H1 (cell line): ENCODE measurements at places on chromosomes 2 and 18.
A peak's percentile ranks its signal among the peaks of the same experiment; 100 is the strongest.

GRCh38 chr2:65429786-65430602 is 2.4 kb downstream of the SPRED2 start:
- DNase-seq, result no peak

- no peak for DNase-seq
These were observed 262.7 kb downstream of the ATAD2B start for GRCh38 chr2:23664066-23664788.

GRCh38 chr2:64080179-64080578 is 61.0 kb upstream of the VPS54 start:
- no peak for DNase-seq

GRCh38 chr2:45776160-45776955 is 124.9 kb downstream of the PRKCE start:
- DNase-seq, result no peak

DNA sequence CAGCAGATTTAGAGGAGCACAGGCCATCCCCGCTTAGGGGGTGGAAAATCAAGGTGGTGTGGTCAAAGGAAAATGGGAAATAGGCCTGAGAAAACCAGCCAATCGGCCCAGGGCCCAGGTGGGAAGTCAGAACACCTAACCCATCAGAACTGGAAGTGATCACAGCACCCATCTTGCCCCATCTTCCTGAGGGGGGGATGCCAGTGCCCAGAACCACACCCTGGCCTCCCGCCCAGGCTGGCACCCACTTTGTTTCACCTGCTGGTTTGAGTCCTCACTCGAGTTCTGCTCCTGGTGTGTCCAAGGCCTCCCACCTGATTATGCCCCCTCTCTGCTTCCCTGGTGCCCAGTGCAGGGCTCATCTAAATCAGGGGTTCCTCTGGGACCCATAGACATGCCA is 174.5 kb downstream of the TNS1 start:
- no peak for DNase-seq

GRCh38 chr2:27049422-27050280 is 1.8 kb upstream of the AGBL5 start:
- DNase-seq, result no peak

DNA sequence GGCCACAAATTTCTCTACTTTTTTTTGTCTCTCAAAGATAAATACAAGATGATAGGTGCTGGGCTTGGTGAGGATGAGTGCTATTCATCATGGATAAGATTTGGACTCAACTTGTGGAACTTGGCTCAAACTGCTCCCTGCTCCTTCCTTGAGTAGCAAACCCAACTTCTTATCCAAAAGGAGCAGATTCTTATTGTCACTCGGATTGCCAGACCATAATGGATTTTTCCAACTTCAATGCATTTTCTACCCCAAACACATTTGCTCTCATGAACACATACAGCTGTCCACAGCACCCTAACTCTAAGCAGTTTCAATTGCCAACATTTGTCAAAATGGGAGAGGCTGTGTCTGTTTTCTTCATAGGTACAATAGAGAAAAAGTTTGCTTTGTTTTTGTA is 99.5 kb upstream of the APCDD1 start:
- DNase-seq, result no peak

DNA sequence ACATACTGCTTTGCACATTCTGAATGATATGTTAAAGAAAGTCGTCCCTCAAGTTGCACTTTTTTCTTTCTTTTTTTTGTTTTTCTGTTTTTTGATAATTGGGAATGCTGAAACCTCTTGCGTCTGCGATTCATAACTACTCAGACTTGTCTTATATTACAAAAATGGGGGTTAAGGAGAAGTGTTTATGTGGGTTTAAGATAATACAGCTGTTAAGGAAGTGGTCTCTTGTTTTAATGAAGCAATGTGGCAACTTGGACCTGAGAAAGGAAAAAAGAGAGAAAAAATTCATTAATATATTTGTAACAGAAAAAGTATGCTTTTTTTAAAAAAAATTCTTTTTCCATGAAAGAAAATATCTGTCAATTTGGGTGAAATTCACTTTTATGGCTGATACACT is 268.5 kb upstream of the CCDC68 start:
- DNase-seq, result no peak

DNA sequence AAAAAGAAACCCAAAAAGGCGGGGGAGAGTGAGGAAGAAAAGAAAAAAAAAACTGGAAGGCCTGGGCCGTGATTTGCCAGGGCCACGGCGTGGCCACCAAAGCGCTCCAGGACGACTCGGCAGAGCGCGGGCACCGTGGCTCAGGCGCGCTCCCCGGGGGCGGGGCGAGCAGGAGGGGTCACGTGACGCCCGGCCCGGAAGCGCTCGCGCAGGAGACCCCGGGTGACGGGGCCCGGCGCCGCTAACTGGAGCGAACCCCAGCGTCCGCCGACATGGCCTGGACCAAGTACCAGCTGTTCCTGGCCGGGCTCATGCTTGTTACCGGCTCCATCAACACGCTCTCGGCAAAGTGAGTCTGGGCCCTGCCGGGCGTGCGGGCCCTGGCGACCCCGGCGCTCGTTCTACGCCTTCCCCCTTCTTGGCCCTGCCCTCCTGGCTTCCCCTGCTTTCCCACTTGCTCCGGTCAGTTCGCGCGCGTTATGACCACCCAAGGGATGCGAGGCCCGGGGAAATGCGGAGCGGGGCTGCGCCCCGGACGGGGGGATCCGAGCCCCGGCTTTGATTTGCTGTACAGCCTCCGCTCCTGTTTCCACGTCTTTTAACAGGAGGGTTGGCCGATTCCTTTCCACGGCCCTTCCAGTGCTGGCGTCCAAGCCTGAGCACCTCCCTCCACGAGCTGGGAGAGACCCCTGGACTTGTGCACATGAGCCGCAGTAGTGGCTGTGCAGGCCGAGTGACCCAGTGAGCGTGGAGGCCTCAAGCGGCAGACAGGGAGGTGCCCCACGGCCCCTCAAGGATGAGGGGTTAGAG is at the start of gene SLC35F6:
TSS of gene SLC35F6 (plus strand) at position 207 of the 810 bp plus-strand sequence. CDS start at position 273, 66 bp downstream.
- DNase-seq, result peak; percentile 86

- no peak for DNase-seq
These were observed 13.6 kb downstream of the MRO start for GRCh38 chr18:50806208-50806616.

- no peak for DNase-seq
These were observed 38.3 kb downstream of the OXER1 start for GRCh38 chr2:42725657-42726056.

GRCh38 chr2:64735504-64735903 is 81.8 kb upstream of the SERTAD2 start:
- DNase-seq, result no peak

GRCh38 chr2:69278366-69278765 is 108.7 kb downstream of the GFPT1 start:
- no peak for DNase-seq

GRCh38 chr18:77894060-77894459 is 644.4 kb downstream of the GALR1 start:
- no peak for DNase-seq

- DNase-seq, result no peak
These were observed 18.2 kb downstream of the RPL37A start for GRCh38 chr2:216516730-216517350.

GRCh38 chr2:160940699-160941098 is 219.5 kb upstream of the TANK start:
- no peak for DNase-seq

DNA sequence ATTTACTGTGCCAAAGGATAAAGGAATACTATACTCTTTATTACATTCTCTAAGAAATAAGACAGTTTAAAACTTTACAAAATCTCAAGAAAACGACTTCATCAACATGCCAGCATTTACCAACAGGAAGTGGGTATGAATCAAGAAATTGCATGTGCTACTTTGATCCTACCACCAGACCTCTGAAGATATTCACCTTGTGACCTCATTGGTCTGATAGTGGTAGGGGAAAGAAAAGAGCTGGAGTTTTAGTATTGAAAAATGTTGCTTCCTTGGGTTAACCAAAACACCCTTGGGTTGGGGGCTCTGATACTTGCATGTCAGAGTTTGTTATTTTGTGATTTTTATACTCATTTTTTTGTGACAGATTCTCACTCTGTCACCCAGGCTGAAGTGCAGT is 84.1 kb upstream of the LPIN2 start:
- DNase-seq, result no peak

DNA sequence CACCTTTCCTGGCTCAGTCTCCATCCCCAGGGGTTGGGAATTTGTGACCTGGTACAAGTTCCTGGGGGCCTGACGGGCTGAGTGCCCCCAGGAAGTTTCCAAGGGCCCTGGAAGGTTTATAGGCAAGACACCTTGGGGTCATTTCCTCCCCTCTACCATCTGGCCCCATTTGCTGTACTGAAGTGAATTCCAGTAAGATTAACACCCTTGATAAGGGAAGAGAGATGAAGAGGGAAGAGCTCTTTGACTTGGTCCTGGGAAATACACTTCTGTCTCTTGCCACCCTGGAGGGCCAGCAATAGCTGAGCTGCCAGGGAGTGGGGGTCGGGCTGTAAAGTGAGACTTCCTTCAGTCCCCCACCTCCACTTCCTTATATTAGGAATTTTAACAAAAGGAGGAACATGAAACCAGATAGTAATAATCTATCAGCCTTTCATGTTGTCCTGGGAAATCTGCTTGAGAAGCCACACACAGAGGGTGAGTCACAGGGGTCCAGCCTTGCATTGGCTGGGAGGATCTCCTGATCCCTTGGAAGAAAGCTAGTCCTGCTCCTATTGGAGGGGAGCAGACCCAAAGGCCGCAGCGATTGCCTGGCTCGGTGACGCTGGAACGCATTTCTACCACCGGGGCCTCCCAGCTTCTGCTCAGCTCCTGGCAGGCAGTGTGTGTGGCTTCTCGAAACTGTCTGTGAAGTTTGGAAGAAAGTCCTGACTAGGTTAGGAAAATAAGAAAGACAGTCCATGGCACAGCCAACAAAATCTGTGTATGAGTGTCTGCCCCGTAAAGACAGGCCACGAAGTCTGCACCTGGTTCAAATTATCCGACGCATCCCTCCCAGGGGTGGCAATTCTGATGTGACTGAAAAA is 87.3 kb downstream of the ACAA2 start:
- peak; percentile 72 for DNase-seq

DNA sequence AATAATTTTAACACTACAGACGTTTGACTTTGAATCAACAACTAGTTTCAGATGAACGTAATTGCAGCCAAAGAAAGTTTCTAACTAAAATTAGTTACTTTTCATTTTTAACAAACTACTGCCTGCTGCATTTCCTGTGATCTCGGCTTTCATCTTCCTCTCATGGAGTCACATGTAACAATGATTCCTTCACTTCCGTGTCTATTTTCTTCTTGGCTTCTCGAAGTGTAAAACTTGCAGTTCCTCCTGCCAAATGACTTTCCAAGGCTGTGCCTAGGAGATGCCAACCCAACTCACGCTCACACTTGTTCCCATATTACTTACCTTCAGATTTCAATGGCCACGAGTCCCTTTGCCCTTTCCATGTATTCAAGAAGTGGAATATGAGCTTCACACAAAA is 1406.3 kb upstream of the CELF4 start:
- no peak for DNase-seq

DNA sequence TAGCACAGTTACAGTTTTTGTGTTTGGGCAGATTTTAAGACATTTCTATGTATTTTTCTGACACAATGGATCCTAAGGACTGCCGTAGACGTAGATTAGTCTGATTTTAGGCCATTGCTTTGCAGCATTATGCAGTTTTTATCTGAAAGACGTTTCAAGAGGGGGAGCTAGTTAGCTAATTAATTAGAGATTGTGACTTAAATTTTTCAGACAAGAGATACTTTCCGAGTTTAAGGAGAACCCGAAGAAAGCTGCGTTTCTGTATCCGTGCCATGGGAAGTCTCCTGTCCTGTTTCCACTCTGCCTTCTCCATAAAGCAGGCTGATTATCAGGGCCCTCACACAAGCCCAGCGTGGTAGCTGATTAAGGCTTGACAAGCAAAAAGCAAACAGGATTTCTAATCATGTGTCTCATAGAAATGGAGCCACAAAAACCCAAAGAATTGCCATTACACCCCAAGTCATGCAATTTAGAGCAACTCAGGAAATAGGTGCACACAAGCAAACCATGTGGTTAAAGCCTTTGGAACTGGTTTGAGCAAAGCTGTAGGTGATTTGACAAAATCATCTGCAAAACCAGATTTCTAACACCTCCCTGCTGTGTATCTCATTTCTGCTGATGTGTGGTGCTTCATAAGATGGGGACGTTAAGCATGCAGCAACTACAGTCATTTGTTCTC is 808.1 kb downstream of the RNF144A start:
- DNase-seq, result no peak

DNA sequence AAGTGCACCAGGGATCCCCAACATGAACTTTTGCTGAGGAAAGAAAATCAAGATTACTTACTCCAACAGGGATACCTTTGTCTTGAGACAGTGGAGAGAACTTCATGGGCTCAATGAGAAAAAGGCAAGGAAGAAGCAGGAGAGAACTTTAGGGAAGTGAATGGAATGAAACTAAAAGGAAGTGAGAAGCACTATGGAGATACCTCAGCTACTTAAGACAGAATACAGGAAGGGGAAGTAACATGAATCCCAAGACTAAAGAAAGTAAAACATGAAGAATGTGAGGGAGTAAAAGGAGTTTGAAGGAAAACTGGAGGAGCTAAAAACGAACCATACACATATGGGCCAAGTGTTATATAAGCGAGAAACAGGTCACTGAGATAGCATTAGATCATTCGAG is 32.4 kb upstream of the ACTR3 start:
- DNase-seq, result no peak

DNA sequence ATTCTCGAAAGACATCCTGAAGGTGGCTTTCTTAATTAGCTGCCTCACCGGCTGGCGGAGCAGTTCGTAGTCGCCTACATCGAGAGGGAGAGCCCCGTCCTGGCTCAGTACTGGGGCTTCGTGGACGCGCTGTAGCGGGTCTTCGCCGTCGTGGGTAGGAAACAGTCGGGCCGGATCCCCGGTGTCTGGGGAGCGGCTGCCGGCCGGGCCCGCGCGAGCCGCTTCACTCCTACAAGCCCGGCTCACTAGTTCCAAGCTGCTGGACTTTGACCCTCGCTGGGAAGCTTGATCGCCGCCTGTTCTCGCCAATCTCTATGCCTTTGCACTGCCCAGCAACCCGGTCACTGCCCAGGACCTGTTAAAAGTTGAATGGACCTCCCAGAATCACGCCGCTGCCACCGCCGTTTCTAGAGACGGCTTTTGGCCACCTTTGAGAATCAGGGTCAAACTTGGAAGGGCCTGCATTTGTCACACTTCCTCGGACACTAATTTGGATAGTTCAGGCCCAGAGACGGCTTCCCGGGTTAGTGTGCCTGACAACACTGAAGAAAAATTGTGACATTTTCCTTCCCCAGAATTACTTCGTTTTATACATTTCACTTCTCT is 41.4 kb upstream of the AKAIN1 start:
- DNase-seq, result no peak

DNA sequence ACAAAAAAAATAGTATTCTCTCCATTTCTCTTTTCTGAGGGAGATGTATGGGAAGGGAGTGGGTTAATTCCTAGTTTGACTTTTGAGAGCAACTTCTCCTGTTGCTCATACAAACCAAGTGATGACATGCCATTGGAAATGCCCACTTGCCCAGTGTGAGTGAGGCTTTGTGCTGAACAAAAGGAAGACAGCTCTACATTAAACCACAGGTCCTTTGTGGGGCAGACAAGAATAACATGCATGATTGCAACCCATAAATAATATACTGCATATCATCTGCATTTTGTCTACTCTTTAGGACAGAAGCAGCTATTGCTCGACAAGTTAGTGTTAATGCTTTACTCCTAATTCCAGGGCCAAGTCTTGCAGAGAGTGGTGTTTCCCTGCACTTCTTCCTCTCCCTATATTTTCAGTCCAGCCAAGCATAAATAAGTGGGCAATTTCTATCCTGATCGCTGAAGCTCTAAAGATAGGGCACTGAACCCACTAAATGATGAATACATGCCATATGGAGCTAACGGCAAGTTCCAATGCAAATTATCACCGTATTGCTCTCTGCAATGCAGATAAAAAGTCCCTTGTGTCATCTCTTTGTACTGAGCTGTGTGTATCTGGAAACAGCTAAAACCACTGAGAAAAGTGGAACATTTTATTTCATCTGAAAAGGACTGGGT is 19.4 kb upstream of the EHBP1 start:
- DNase-seq, result no peak
